ENCODE measurements at places on chromosomes 7 and 10.

DNA sequence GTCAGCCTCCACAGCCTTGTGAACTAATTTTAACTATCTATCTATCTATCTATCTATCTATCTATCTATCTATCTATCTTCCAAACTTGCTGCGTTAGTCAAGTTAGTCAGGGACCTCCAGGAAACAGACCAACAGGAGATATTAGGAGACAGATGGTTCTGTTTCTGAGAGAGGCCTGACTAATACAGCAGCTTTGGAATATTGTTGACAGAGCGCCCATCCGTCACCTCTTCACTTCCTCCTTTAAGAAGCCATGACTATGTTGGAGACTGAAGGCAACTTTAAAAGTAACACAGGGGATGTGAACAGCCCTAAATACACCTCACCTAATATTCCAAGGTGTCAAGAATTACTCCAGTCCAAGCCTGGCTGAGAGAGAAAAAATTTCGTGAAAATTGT is 280.9 kb upstream of the IGFBP3 start:
- DNase-seq: no peak

- peak; percentile 81 for DNase-seq
Measured at GRCh38 chr10:29668628-29669027, 33.9 kb upstream of the SVIL start.

- no peak for DNase-seq
Measured at GRCh38 chr10:16436367-16436757, 448 bp upstream of the PTER start.

DNA sequence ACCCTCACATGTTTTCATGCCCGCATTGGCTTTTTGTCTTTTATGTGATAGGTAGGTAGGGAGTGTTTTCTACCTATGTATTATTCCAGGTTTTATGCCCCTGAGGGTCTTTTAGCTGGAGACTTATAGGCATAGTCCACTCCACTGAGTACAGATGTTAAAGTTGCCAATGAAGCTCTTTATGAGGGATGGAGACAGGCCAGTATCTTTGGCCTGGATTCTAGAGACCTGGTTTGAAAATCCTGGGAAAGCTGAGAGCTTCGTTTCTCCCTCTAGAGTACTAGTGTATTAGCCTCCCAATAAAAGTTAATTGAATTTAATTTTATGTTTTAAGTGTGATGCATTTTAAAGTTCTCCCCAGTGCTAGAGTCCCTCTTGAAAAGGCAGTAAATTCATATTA is 854.1 kb downstream of the LRMDA start:
- no peak for DNase-seq

DNA sequence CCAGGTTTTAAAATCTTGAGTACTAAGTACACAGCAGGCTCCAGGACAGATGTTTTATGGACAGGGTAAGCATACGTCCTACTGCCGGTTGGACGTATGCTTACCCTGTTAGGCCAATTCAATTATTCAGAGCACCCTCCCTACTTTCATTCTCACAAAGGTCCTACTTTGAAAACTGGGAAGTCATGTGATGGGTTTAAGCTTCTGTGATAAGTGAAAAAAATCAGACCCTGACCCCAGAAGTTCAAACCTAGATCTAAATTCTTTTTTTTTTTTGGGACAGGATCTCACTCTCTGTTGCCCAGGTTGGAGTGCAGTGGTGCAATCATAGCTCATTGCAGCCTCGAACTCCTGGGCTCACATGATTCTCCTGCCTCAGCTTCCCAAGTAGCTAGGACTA is 55.2 kb downstream of the HIPK2 start:
- DNase-seq: no peak

DNA sequence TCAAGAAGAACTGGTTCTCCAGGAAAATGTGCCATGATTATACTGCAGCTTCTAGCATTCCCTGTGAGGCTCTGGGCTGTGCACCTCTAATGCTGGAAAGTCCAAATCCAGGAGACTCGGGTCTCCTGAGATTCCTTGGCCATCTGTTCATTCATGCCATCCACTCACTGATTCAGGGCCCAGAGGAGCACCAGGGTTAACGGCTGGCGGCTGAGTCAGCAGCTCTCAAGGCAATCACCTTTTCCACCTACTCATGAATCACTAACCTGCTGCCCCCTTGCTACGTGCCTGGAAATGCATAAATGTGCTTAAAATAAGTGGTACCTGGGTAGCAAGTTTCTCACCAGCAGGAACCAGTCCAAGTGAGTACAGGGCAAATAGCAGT is 132.7 kb downstream of the KCNMA1 start:
- peak; percentile 48 for DNase-seq

GRCh38 chr10:16566202-16566805 is 44.6 kb upstream of the C1QL3 start:
- no peak for DNase-seq

- no peak for DNase-seq
Measured at GRCh38 chr10:114613237-114613979, 44.7 kb downstream of the ABLIM1 start.

GRCh38 chr10:11170574-11170973 is 152.9 kb downstream of the CELF2 start:
- no peak for DNase-seq

DNA sequence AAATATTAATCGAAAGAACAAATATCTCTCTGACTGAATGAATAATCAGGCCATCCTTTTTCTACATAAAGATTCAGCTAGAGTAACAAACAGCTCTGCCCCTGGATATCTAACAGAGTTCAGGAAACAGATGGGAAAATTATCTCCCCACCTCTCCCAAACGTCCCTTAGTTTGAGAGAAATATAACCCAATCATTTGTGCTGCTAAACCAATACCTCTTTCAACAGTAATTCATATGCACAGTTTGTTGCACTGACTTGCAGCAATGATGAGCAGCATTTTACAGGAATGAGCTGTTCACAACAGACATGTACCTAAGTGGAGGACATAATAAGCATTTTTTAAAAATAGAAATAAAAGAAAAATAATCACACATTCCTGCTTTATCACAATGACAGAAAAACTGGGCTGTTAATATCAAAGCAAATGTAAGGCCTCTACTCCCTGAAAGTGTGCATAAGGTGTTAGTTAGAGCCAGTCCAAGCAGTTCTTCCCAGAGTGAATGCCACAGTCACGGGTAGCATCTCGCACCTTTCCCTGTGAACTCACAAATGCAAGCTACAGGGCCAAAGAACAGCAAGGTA is 2.3 kb downstream of the CREB3L2 start:
- DNase-seq: no peak

GRCh38 chr10:5748394-5748803 is 63.8 kb downstream of the TASOR2 start:
- no peak for DNase-seq

DNA sequence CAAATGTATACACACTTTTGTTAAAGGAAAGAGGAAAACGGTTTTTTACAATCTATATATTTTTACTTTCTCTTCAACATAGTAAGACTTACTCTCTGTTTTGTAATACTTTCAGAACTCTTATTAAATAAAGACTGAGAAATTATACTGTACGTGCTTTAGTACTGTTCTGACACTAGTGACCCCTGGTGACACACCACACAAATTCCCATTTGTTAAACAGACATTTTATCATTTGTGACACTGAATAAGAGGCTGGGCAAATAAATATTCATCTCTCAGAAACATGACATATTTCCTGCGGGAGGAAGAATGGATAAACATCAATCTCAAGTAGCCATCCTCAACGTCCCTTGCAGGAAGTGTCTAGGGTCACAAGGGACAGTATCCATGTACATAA is 68.9 kb upstream of the ZNF33B start:
- no peak for DNase-seq

DNA sequence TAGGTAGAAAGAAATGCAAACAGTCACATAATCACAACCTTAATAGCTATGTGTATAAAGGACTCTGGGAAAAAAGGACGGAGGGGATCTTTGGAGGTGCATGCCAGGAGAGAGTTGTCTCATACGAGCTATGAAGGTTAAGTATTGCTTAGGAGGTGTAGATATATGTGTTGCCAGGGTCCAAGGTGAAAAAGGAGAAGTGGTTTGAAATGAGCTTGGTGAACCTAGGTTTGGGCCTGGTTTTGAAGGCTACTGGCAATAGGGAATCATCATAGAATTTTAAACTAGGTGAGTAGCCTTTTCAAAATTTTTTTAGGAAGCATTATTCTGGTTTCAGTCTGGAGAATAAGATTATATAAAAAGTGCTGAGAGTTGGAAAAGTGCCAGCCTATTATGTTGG is 336.8 kb downstream of the AUTS2 start:
- no peak for DNase-seq

GRCh38 chr10:51447119-51447518 is 252.3 kb downstream of the CSTF2T start:
- peak; percentile 32 for DNase-seq

DNA sequence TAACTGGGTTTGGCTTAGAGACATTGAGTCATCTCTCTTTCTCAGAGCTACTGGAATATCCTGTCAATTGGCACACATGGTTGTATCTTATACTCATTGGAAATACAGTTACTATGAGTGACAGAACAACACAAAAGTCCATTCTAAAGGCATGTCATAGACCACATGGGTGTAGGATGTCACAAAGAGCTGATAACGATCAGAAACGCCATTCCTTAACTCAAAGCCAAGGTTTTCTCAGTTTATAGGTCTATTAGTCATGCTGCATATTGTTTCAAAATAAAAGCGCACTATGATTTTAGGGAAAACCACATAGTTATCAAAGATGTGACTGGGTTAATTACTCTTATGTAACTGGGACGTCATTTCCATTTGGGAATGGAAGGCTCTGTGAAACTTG is 147.2 kb upstream of the FAM171A1 start:
- DNase-seq: peak; percentile 34

All from cardiac fibroblast (primary cell).